Hematopoietic multipotent progenitor cell treated with erythropoietin and hydrocortisone succinate and interleukin-3 and kit ligand, for 15 days (in vitro differentiated cells): ENCODE measurements at places on chromosomes 7 and 10.

DNA sequence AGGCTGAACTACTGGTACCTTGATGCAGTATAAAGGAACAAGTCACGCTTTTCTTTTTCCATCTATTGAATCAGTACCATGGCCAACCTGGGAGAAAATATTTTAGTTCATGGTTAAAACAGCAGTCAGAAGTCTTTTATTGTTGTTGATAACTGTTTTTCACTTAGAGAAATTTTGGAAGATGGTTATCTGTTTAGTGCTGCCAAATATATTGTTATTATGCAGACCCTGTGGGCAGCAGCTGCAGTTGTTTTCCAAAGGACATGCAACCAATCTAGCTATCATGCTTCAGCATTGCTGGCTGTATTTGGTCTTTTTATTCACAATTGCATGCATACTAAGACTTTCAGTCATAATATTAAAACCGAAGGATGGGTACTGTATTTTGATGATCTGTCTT lies 169.5 kb downstream of the BBS9 start:
- DNase-seq, result no peak

- no peak for DNase-seq
Observed at GRCh38 chr10:130806426-130806825, 505.1 kb downstream of the TCERG1L start.

- no peak for DNase-seq
Observed at GRCh38 chr10:32981760-32982159, 23.7 kb upstream of the ITGB1 start.

- no peak for DNase-seq
Observed at GRCh38 chr7:155808549-155809331, 3.5 kb downstream of the SHH start.

GRCh38 chr7:77537778-77538280 lies 734 bp downstream of the PTPN12 start:
- no peak for DNase-seq

- peak; percentile 65 for DNase-seq
Observed at GRCh38 chr7:123682690-123683089, 27.0 kb downstream of the LMOD2 start.

DNA sequence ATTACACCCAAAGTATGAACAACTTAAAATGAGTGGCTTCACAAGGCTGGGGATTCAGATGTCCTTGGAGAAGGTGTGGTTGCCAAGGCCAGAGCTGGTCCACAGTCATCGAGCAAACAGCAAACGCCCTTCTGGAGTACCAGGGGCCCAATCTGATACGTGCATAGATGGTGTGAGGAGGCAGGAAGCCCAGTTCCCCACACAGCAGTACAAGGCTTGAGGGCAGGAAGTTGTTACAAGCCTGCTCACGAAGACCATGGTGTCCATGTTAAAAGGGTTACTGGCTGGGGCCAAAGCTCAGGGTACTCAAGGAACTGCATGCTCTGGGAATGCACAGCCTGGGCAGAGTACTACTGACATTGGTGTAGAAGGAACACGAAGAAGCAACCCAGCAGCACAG lies 4.6 kb upstream of the ANKRD26 start:
- no peak for DNase-seq

DNA sequence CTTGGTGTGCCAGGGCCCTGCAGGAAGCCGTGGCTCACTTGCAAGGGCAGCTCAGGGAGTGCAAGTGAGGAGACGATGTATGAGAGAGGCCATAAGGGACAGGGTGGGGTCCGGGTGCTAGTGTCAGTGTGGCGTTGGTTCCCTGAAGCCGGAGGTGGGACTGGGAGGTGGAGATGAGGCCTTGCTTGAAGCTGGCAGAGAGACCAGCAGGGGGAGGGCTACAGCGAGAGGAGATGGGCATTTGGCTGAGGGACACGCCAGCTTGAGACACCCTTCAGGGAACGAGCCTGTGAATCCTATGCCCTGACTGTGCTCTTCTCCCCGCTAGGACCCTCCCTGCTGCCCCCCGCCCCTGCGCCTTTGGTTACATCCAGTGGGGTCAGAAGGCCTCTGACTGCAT lies 529.1 kb downstream of the TCERG1L start:
- no peak for DNase-seq

DNA sequence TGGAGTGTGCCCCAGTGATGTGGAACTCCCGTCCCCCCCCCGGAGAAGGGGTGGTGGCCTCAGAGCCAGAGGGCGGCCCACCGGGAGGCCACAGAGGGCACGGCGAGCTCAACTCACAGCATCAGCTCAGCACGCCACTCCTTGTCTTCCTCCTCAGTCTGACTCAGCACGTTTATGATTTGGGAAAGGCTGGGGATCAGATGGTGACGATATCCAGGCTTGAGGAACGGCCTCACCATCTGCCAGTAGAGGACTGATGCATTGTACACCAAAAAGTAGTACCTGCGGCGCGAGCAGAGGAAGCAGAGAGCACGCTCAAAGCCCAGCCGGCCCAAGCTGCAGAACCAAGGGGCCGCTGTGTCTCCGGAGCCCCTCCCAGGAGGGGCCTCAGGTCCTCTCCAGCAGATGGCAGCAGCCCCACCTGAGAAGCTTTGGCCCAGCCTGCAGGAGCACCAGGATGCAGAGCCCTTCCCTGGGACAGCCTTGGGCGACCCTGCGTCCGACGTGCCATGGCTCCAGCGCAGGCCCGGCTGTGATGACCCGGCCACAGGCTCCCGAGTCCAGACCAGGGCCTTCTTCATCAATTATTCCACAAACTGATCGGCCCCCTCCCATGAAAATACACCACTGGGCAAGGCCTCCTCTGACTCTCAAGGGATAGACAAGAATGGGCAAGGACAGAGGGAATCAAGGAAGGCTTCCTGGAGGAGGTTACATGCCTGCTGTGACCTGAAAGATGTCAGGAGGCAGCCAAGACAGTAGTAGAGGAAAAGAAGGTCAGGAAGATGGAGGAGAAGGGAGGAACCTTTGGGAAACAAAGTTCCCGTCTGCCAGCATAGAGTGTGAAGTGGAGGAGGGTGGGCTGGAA lies 3.7 kb downstream of the CFAP46 start:
- no peak for DNase-seq

DNA sequence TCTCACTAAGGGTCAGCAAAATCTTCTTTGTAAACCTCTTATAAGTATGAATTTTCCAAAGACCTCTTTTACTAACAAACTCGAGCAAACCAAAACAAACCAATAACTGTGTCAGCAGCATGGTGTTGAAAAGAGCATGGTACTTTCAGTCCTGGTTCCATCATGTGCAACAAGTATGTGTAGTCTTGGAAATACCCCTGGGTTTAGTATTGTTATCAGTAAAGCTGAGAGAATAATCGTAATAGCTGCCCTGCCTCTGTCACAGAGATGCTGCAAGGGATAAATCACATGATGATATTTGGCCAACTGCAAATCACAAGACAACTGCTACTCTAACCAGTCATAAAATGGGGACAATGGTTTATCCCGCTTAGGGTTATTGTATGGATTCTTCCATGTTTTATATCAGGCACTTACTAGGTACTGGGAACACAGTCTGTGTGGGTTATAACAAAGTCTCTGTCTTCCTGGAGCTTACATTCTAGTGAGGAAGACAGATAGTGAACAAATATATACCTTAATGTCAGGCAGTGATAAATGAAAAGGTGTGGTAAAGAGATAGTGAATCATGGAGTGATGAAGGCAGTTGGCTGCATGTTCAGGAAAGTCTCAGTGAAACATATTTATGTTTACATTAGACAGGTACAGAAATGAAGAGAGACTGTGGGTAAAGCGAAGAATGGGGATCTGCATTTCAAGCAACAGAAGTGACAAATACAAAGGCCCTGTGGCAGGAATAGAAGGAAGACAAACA lies 60.5 kb upstream of the C10orf90 start:
- no peak for DNase-seq

DNA sequence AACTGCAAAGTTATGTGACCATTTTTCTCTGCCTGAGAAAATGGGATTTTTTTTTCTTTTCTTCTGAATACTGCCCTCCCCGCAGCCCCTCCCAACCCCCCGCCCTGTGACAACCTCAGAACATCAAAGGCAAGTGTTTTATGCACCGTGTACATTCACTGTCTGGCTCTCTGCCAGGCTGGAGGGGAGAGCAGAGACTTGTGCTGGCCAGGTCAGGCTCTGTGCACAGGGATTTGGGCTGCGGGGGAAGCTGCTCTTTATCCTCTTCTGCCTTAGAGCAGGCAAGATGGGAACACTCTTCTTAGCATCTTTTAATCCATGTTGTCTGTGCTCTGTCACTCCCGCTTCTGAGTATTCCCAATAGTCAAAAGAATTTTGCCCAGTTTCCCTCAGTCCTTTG lies 195.1 kb downstream of the CCSER2 start:
- no peak for DNase-seq

DNA sequence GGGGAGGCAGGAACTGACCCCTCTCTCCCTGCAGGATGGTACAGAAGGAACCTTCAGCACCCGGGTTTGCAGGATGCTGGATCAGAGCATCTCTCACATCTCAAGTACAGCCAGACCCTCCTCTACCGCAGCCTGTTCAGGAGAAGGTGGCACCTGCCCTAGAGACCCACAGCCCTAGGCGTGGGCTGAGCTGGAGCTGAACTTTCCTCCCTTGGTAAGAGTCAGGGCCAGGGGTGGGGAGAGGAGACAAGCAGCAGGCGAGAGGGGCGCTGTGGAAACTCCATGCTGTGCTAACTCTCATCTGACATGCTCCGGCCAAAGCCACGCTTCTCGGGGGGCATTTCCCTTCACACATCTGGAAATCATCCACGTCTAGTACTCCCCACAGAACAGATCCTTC lies 154.4 kb downstream of the DIP2C start:
- no peak for DNase-seq

DNA sequence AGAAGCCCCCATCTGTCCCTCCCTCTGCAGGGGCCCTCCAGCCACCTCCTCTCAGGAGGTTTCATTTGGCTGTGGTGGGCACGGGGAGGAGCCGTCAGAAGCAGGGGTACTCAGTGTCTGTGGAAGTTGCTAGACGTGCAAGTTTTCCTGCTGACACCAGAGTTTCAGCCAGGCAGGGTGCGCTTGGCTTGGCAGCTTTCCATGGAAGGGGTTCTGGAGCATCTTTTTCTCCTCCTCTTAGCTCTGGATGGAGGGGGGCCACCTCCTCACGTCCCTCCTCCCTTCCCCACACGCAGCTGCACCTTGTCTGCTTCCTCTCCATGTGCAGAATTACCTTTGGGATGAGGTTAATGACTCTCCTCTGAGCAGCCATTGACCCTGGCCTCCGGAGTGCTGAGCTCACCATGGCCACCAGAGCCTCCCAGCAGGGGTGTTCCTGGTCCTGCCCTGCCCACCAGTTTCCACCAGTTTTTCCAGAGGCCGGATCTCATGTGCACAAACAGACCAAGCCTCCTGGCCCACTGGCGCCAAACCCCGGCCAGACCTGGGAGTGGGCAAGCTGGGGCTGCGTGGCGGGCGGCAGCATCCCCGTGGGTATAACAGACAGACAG lies 579.8 kb upstream of the FOXK1 start:
- DNase-seq, result no peak

DNA sequence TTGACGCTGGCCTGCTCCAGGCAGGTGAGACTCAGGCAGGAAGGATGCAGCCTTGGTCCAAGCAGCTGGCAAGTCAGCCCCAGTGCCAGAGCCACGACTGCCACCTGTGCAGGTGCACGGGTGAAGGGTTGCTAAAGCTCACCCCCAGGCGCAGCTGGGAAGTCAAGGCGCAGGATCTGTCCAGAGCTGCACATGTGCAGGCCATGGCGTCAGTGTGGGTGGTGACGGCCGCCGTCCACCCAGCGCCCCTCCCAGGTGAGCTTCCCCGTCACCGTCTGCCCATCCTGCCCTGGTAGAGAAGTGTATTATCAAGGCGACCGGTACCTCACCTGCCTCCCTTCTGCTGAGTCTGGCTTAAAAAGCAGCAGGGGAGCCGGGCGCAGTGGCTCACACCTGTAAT lies 110.1 kb downstream of the MAD1L1 start:
- DNase-seq, result no peak

- DNase-seq, result no peak
Observed at GRCh38 chr7:135970682-135971365, 6.3 kb downstream of the MTPN start.

GRCh38 chr10:31605861-31606525 lies 287.0 kb downstream of the ZEB1 start:
- DNase-seq, result no peak

DNA sequence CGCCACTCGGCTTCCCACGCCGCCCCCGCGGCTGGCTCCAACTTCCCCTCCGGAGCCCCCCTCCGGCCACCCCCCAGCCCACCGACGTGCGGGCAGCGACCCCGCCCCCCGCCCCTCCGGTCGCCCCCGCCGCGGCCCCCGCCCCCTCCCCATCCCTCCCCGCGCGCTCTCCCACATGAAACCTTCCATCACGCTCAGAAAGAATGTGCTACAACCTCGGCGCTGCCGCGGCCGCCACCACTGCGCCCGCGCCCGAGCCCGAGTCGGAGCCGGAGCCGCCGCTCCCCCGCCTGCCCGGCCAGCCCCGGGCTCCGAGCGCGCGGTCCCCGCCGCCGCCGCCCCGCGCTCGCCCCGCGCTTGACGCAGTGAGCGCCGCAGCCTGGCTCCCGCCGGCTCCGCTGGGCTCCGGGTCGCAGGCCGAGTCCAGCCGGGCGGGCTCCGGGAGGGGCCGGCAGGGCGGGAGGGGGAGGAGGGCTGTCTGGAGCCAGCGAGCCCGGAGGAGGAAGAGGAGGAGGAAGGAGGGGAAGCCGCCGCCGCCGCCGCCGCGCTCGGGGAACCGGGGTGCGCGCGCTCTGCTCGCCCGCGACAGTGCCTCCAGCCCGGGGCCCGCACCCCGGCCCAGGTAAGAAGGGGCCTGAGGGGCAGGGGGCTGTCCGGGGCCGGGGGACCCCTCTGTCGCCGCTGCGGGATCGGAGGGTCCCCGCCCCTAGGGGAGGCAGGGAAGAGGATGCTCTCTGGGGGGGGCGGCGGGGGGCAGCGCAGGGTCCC lies 4.3 kb upstream of the ELFN1 start:
- DNase-seq, result no peak

GRCh38 chr10:72904806-72905205 lies 11.3 kb downstream of the OIT3 start:
- no peak for DNase-seq

- DNase-seq, result no peak
Observed at GRCh38 chr7:93435791-93436190, 138.7 kb downstream of the CALCR start.

- DNase-seq, result no peak
Observed at GRCh38 chr10:61822781-61823230, 78.7 kb upstream of the ARID5B start.

GRCh38 chr10:89342206-89342958 lies 14.6 kb downstream of the IFIT3 start:
- no peak for DNase-seq

DNA sequence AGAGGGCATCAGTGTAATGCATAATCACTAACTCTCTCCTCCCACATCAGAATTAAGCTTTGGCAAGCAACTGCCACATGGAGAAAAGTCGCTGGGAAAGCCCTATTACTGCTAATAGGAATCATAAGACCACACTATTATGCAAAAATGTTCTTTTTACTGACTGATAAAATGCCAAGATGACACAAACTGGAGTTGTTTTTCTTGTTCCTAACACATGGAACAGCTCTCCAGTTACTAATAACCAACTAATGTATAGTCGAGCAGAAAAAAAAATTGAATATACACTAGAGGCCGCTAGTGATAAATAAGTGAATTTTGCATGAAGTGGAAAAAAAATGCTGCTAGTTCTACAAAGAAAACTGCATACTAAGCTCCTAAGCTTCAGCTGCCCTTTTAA lies 165.6 kb downstream of the TPK1 start:
- no peak for DNase-seq
